ENCODE measurements at places on chromosomes 3 and 15.

- DNase-seq, result no peak
These were observed 451.5 kb upstream of the NECTIN3 start for GRCh38 chr3:110620118-110620517.

- DNase-seq, result no peak
These were observed 406.4 kb upstream of the PROK2 start for GRCh38 chr3:72191209-72191960.

- no peak for DNase-seq
These were observed 2.5 kb downstream of the PRKAR2A start for GRCh38 chr3:48845170-48845569.

DNA sequence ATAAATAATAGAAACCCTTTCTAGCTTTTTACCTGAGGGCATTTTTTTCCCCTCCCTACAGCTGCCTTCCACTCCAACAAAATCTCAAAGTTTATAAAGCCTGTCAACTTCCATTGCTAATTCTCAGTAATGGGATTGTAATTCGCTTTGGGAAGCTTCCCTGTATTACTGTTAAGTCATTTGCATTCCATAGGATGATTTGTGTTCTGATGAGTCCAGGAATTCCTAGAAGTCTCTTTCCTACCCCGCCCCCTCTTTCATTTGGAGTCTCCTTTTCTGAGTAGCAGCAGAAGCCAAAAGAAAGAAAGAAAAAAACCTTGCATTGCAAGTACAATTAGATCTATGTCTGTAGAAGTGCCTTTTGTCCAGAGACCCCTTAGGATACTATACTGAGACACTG, 1033.3 kb downstream of the IGSF11 start:
- no peak for DNase-seq

- DNase-seq, result no peak
These were observed 96.0 kb downstream of the TBC1D2B start for GRCh38 chr15:77981281-77982126.

DNA sequence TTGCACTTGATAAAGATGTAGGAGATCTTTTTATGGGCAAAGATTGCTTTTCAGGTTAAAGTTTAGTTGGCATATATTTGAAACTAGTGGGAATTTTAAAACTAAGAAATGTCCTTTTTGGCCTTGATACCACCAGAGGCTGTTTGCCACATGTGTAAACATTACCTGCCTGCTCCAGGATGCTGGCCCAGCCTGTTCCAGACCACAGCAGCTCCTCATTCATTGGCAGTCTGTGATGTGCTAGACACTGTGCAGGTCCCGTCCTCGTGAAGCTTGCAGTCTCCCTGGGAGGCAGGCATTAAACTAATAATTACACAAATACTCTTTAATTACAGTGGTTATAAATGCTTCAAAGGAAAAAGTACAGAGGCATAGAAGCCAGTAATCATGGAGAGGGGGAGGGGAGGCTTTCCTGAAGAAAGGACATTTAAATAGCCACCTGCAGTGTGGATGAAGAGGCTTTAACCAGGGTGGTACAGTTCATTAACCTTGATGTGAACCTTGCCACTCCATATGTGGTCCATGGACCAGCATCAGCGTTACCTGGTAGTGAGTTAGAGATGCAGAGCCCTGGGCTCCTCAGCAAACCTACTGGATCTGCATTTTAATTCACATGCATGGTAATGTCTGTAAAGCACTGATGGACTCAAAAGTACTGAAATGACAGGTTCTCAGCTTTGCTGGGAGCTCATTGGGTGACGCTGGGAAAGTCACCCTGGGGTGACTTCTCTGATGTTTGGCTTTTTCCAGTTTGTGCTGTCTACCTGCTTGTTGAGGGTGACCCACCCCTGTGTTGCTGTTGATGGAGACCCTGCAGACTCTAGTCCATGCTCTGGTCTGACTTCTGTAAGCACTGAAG, 5.3 kb downstream of the ZNF710 start:
- no peak for DNase-seq

DNA sequence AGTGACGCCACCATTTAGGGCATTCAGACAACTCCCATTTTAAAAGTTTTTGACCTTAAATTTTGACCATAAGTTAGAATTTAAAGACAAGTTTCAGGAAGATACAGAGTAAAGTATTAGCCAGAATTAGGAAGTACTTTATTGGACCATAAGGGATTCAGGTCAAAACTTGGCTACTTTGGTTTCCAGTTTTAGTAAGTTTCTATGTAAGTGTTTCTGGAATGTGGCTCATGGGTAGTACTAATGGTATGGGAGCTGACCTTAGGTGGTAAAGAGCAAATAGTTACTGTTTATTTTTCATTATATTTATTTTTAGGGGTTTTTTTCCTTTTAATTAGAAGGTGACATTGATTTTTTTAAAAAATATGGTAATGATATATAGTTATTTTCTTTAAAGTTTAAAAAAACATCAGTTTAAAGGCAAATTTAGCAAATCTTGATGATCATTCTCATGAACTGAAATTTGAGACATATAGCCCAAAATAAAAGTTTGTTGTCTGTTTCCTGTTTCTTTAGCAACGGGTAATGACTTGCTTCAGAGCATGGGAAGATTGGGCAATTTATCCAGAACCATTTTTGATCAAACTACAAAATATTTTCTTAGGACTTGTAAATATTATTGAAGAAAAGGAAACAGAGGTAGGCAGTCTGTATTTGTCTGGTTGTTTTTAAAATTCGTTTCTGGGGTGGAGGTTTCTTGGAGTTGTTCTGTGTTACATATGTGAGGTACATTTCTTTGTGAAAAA, 34.3 kb downstream of the U2SURP start:
- no peak for DNase-seq

- DNase-seq, result peak; percentile 8
These were observed 95.3 kb downstream of the TMCO5A start for GRCh38 chr15:38029736-38030135.

DNA sequence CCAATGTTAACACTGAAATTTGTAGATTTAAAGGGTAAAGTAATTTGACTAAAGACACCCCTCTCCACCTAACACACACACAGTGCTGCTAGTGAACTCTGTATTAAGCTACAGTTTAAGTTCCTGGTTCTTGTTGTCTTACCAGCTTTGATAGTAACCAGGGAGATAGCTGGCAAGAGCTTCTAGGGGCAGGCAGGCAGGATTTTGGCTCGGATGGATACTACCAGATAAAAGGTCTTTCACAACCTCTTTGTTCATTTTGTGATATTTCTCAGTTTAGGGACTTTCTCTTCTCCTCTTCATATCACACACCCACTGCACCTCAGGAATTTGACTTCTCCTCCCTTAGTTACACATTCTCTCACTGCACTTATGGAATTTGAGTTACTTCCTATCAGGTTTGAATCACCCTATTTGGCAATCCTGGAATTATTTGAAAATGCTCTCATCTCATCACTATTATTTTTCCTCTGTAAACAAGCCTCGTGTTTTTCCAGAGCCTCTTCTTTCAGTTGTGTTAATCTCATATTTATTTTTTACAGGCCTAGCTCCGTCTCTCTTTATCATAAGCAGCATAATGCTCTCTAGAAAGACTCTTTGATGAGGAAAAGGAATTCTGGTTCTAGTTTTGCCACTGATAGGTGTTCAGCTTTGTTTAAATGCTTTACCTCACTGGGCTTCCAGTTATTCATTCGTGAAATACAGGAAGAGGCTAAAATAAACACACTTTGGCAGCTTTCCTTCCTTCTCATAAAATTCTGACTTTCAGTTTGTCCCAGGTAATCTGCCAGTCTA, 23.0 kb upstream of the CLDN1 start:
- DNase-seq, result no peak

GRCh38 chr15:41928100-41928499, 34.2 kb upstream of the SPTBN5 start:
- no peak for DNase-seq

GRCh38 chr3:101611023-101611422, 37.0 kb downstream of the PCNP start:
- no peak for DNase-seq

Data from SK-N-MC (cell line).